NCI-H146 (cell line): ENCODE measurements at places on chromosomes 6 and 20.

GRCh38 chr6:144488590-144488989, 203.5 kb downstream of the UTRN start:
- DNase-seq: no peak

- no peak for DNase-seq
These were observed 35.3 kb downstream of the SPDEF start for GRCh38 chr6:34520645-34521462.

DNA sequence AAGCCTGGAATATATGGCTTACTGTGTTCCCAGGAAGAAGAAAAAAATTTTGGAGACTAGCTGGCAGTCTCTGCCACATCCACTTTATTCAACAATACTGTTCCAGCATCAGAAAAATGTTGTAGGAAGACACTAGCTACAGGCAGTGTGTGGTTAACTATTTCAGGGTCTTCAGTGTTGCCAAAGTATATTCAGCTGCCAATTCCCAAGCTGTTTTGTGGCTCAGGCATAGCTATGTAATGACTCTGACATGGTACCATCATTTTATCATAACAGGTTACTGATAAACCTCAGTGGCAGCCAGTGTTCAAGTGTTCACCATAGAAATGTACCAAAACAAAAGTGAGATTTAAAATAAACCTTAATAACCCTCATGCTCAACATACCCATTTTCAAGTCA, 503.1 kb downstream of the ADGRB3 start:
- DNase-seq: no peak

DNA sequence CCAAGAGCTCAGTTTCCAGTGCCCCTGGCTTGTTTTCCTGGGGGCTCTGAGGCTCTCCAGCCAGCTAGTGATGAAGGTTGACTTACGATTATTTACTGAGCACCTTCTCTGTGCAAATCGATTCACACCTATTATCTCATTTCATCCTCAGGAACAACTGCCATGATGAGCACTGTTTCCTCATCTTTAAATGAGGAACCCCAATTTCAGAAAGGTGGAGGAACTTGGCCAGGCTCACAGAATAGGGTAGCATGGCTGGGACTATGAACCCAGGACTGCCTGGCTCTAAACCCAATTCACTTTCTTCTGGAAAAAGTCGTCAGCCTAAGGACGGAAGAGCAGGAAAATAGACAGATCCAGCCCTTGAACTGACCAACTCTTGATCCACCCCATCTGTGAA, 3.5 kb upstream of the BPI start:
- DNase-seq: no peak

DNA sequence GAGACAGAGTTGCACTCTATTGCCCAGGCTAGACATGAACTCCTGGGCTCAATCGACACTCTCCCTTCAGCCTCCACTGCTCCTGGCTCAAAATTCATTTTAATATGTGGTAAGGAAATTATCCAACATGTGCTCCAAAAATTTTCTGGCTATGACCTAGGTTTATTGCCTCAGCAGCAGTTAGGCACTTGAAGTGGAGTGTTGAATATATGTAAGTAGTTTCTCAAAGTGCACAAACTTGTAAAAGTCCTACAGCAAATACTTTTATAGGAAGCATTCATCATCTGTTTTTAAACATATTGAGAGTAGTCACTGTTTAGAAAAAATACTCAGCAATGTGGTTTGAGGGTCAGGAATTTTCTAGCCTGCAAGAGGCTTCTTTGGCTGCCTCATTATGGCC, 13.2 kb downstream of the FILIP1 start:
- DNase-seq: no peak

DNA sequence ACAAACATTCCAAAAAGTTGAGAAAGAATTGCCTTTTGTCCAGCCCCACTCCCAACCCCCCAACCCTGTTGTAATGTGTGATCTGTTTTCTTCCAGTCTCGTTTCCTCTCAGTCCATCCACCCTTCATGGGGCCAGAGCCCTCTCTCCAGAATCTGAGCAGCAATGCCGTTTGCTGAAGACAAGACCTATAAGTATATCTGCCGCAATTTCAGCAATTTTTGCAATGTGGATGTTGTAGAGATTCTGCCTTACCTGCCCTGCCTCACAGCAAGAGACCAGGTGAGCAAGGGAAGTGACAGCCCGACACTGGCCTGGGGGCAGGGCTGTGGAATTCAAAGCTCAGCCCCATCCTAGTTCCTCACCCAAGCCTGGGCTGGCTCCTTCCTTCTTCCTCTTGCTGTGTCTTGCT, 7.8 kb downstream of the MAVS start:
- DNase-seq: no peak

DNA sequence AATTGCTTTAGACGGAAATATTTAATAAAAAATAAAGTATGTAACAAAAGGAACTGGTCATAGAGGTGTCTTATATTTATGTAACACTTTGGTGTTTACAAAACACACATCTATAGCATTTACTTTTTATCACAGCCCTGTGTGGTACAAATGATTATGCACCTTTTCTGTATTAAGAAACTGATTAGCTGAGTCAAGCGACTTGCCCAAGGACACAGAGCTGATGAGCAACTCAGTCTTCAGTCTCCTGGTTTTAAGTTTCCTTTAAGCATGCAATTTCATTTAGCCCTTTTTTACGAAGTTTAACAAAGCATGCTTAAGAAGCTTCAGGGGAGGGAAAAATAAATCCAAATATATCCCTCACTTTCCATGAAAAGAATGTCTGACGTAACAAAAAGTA, 2.5 kb downstream of the DCDC2 start:
- no peak for DNase-seq

- no peak for DNase-seq
These were observed 542.4 kb upstream of the BTBD3 start for GRCh38 chr20:11375335-11375734.

DNA sequence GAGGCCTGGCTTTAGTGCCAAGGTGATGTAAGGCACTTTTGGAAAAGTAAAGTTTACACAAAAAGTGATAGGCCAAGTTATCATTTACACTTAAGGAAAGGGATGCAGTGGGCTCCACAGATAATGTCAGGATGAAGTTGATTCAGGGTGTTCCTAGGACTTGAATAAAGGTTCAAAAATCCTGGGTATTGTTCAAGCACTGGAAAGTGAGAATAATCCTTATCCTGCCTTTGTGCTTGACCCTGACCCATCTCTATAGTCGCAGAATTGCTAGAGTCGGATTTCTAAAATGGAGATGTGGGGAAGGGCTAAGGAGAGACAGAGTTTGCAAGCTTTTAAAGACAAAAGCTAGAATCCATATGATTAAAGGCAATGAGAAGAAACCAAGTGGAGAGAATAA, 115.6 kb downstream of the TIAM2 start:
- DNase-seq: no peak

GRCh38 chr6:89244241-89244985, 27.3 kb upstream of the GABRR1 start:
- DNase-seq: no peak

DNA sequence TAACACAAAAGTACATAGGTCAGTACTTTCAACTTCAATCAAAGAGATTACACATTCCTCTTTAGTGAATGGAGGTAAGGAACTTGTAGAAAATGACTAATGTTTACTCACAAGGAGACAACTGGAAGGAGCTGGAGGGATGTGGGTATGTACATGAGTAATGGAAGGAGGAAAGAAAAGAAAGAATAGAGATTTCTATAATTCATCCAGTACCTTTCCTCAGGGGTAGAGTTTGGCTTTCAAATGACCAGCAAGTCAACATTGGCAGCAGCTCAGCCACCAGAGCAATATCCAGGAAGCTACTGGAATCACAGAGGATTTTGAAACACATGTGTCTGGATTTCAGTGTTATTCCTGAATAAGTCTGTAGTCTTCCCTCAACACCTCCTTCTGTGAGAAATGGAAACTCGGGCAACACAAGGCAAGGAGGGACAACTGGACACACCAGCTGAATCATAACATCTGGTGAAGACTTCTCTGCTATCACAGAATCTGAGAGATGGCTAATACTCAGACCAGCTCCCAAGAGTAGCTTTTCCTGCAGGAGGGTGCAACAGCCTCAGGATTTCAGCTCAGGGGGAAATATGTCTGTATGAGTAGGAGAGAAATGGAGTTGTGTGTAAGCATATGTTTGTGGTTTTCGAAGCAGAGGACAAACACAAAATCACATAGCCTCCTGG, 98.8 kb downstream of the HAO1 start:
- no peak for DNase-seq

- DNase-seq: no peak
These were observed 16.6 kb upstream of the WFDC12 start for GRCh38 chr20:45140836-45141235.

- peak; percentile 93 for DNase-seq
These were observed at the start of gene ARFGEF3 for GRCh38 chr6:138161338-138162110. ARFGEF3 (plus strand) TSS chr6:138161939; CDS start chr6:138162087, 148 bp downstream.

DNA sequence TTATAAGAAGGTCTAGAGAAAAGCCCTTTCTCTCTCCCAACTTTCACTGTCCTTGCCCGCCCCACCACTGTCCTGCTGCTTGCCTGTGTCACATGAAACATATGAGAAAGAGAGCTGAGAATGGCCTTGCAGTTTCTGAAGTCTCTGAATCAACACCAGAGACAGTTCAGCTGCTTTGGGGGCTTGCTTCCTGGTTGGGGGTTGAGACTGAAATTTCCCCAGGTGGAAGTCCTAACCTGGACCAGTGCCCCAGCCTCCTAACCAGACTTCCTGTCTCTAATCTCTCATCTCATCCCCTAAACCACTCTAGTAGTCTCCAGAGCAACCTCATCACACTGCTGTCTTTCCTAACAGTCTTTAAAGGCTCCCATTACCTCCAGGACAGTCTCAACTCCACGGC, 10.7 kb downstream of the TRAM2 start:
- DNase-seq: no peak

DNA sequence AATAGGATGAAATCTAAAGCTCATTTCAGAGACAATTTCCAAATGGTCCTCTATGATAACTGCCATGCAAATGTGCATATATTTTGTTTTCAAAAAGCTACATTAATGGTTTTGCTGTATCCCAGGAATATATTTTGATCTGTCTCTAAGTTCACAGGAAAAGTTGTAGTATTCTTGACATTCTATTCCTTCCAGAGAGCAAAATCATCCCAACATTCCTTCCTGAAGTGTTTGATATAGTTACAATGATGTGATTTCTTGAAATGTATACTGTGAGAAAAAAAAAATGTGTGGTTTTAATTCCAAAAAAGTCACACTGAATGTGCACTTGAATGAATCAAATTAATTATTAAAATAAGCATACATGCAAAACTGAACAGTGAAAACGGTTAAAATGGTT, 996.0 kb upstream of the CITED2 start:
- no peak for DNase-seq

GRCh38 chr6:44138717-44139350, 11.5 kb downstream of the TMEM63B start:
- DNase-seq: no peak

- no peak for DNase-seq
These were observed 22.8 kb downstream of the SAMD5 start for GRCh38 chr6:147531321-147531720.

- DNase-seq: no peak
These were observed 10.5 kb upstream of the EPM2A start for GRCh38 chr6:145745861-145746260.

GRCh38 chr6:11214901-11215300, 17.6 kb downstream of the NEDD9 start:
- no peak for DNase-seq

DNA sequence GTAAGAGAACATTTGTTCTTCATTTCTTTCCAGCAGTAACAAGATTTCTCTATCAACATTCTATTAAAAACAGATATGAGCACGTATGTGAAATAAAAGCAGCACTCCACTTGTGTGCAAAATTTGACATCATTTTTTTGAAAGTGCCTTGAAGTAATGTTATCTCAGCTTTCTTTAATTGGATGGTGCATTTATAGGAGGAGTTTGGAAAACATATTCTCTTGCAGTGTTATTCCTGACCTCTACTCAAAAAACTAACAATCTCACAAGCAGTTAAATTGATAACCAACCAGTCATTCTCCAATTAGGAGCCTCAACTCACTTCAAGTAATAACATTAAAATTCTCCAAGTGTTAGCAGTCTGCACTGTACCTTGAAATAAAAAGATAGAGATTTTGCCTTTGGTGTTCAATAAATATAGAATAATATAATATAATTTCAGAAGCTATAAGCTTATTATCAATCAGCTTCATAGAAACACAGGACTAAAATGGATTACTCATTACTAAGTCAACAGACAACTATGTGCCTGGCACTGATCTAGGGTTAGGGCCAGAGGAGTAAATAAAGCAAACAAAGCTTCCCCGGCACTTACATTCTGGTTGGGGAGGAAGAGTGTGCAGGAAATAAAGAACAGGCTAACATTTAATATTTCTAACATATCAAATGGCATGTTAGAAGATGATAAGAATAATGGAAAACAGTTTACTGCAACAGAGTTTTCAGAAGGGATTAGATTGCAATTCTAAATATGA, 149.0 kb upstream of the SGK1 start:
- DNase-seq: peak; percentile 63

DNA sequence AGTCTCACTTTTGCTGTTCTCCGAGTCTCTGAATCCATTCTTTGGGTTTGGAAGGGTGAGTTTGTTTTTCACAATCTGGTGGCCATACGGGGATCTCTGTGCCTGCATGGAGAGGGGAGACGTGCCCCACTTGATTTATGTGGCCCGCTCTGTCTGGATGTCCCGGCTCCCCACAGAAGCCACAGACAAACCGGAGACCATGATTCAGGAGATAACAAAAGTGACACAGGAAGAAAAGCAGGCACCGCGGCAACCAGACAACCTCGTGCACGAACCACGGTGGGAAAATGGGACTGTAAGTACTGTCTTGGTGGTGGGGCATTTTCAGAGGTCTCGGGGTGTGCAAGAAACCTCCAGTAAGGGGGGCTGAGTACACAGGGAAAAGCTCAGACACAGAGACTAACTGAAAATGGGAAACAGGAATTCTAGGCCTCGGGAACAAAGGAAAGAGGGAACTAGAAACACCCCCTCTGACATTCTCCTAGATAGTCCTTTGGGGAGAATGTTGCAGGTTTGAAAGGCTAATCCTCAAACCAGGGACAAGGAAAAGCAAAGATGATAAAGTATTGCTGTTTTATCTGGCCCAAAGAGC, 22.1 kb upstream of the ZNF318 start:
- DNase-seq: no peak

DNA sequence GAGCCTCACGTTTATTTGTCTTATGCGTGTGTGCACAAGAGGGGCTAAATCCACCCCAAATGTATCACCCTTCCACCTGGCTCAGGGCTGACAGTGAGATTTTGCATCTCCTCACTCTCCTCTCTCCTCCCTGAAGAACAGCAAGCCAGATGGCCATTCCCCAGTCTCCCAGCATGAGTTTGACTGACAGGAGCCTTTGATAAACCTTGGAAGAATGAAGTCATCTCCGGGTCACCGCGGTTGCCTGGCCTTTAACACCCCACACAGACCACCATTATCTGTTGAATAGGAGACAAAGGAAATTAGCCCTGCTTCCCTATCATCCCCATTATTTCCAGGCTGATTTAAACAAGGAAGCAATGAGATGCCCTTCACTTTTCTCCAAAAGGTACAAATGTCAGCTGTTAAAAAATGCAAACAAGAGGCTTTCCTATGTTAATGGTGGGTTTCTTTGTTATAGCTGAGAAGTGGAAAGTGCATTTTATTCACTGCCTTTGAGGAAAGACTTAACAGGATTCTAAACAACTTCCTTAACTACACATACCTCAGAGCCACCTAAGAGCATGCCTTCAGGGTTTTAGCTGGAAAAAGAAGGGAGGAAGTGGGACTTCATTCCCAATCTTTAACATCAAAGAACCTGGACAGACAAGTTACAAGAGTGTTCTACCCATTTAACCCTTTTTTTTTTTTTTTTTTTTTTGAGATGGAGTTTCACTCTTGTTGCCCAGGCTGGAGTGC, 524.8 kb upstream of the ID4 start:
- peak; percentile 89 for DNase-seq
